Spinal cord (tissue), 10 donors: ENCODE measurements at places on chromosomes 16 and 17.

DNA sequence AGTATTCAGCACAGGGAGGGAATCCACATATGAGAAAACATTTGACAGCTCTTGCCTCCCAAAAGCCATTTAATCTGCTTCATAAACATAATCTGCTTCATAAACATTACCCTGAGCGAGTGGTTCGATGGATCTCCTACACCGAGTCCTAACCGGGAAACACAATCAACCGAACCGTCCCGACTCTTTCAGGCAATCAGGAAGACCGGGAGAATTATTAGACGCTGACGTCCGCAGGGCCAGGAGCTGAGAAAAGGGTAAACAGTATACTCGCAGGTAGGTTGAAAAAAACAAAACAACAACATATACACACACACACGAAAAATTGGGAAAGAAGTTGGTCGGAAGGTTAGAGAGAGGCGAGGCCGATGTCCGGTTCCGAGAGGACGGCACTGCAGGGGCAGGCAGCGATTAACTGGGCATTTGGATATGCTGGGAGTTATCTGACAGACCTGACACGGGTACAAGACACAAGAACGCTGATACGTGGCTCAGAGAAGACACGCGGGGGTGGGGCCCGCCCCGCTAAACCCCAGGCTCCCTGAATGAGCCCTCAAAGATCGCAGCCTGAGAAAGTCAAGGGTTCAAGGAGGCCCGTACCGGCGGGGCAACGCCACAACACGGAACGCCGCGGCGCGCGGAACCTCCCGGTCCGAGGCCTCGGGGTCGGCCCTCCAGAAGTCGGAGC lies 585 bp downstream of the AP1G1 start:
- DNase-seq: peak; percentile 10

DNA sequence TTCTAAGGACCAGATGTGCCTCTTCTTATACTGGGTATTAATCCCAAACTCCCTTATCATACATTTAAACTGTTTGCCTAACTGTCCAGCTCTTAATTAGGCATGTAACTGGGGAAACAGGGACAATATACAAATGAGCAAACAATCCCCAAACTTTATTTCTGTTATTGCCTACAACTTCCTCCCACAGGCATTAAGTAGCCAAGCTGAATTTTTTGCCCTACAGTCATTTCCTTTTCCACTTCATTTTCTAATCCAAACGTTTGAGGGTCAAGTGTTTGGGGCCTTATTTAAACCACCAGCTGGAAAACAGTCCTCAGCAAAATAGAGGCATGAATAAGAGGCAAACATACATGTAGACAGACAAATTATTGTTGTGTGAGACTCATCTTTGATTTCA lies 77.4 kb upstream of the CCL2 start:
- DNase-seq: no peak

GRCh38 chr17:5399767-5400166 lies 19.7 kb downstream of the NUP88 start:
- no peak for DNase-seq

DNA sequence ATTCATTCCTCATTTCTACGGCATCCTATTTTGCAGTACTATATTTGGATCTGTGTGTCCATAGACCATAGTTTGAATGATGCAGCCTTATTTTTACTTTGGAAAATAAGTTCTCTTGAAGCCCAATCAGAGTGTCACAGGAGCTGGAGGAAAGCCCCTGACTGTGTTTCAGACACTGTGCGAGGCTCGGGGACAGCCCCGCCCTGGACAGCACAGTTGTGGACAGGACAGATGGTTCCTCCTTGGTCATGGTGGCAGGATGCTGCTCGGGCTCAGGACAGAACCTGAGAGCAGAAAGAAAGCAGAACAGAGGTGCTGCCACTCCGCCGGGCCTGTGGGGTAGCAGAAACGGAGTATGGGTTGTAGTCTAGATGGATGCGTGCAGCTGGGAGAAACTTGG lies 22.9 kb downstream of the BANP start:
- DNase-seq: no peak

GRCh38 chr16:73304008-73304774 lies 256.3 kb upstream of the ZFHX3 start:
- DNase-seq: peak; percentile 95

DNA sequence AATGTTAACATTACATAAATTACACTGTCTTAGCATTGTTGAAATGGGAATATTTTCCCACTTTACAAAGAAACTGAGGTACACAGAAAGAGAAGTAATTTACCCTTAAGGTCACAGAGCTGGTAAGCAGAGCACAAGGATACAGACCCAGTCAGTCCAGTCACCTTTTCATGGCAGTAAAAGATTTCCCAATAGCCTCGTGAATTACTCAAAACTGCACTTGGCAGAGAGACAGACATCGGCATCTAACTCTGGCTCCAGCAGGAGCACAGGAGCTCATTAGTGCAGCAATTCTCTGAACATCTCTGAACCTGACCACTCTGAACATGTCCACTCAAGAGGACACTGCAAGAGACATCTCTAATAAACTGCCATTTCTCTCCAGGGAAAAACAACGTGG lies 3.1 kb downstream of the TEX2 start:
- no peak for DNase-seq

GRCh38 chr16:67177743-67178699 lies 5.7 kb downstream of the MATCAP1 start:
- peak; percentile 87 for DNase-seq

GRCh38 chr17:55317284-55317683 lies 52.5 kb downstream of the HLF start:
- DNase-seq: no peak

DNA sequence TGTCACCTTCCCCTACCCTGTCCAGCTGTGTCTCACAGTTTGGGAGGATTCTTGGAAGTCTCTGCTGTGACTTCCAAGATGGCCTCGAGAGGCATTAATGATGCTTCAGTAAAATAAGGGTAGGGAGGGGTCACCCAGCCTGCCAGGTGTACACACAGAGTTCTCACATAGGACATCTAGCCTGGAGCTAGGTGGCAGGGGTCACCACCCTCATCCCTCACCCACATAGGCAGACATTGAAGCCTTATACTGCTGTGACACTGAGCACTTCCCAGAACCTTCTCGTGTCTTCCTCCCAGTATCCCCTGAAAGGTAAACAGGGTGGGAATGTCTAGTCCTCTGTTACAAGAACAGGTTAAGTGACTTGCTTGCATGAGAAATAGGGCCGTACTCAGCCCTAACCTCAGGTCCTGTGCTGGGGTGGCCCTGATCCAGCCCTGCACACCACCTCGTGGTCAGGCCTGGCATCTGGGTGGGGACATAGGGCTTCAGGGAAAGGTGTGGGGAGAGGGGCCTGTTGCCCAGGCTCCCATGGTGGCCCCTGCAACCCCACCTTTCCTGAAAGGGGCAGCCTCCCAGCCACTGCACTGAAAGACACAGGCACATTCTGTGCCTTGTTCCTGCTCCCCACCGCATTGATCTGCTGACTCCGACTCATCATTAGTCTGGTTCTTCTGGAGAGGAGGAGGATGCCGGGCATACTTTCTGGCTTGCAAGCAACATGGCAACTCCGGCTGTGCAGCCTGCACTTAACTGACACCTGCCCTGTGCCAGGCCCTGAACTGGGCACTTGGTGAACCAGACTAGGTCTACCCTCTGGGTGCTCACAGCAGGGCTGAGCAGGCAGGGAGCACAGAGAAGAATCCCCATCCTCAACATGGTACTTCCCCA lies 3.6 kb upstream of the MMP15 start:
- no peak for DNase-seq

DNA sequence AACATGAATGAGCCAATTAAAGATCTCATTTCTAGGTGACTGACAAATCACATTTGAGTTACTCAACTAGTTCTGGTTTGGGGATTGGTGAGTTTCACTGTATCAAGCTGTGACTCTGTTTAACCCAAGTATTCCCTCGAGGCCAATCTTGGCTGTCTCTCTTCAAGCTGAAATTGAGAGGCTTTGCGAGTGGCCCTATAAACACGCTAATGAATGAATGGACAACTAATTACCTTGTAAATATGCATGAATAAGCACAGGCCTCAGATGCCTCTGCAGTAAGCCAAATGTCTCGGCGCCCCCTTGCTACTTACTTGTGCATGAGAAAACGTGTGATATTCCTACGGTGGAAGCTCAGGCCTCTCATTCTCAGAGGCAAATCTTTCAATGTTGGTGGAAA lies 450.3 kb upstream of the PSMD7 start:
- DNase-seq: peak; percentile 17

- no peak for DNase-seq
Observed at GRCh38 chr17:8212312-8213180, 2.2 kb upstream of the AURKB start.

GRCh38 chr17:63918305-63918704 lies 334 bp downstream of the GH1 start:
- no peak for DNase-seq

GRCh38 chr17:67059372-67059771 lies 15.0 kb downstream of the CACNG1 start:
- no peak for DNase-seq

GRCh38 chr16:77949445-77949844 lies 72.9 kb upstream of the CLEC3A start:
- no peak for DNase-seq

- no peak for DNase-seq
Observed at GRCh38 chr16:89633064-89633631, 19.7 kb downstream of the DPEP1 start.

GRCh38 chr16:67182288-67182687 lies 1.5 kb downstream of the MATCAP1 start:
- no peak for DNase-seq

DNA sequence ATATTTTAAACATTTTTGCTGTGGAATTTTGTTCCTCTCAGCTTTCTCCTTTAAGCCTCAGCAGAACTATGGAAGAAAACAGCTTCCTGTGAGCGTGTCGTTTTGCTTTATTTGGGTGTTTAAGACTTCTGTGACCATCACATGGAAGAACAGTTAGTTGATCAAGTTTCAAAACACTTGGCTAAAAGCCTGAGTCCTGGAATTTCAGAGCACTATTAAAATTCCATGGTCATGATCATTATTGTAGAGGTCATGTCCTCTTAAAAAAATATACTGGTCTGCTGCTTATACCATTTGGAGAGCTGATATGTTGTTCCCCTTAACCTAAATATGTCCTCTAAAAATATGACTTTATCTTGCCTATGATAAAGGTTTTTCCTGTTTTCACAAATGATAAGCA lies 12.6 kb upstream of the CDR2 start:
- no peak for DNase-seq

DNA sequence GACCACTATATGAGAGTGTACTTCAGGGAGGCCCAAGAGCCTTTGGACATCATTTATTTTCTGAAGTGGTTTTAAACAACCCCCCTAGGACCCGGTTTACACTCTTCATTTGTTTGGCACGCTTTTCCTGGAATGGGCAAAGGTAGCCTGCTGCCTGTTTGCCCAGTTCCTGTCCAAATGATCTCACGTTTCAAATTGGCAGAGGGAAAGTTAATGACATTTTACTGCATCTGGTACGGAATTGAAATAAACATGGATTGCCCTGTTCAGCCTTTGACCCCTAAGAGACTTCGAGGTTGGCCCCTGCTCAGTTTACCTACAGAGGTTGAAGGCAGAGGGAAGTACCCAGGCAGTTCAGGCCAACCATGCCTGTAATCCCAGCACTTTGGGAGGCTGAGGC lies 5.8 kb upstream of the RPRML start:
- no peak for DNase-seq

DNA sequence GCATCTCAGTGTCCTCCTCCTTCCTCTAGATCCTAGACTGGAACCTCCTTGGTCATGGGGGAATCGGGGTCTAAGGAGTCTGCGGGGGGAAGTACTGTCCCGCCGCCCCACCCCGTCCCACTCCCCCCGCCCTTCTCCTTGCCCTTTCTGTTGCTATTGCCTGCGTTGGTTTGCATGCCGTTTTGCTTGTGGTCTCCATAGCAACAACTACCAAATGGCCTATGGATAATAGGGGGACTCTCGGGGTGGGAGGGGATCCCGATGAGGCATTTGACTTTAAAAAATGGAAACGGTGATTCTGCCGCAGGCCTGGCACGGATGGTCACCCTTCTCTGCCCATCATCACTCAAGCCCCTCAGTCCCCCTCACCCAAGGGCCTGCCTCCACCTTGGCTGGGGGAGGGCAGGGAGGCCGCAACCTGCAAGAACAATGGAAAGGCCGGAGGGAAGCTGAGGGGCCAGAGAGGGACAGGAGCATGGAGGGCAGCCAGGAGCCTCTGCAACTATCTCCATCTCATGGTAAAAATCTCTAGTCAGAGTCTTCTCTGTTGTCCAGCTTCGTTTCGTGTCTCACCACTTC lies 231.4 kb upstream of the TNRC6C start:
- DNase-seq: peak; percentile 58

DNA sequence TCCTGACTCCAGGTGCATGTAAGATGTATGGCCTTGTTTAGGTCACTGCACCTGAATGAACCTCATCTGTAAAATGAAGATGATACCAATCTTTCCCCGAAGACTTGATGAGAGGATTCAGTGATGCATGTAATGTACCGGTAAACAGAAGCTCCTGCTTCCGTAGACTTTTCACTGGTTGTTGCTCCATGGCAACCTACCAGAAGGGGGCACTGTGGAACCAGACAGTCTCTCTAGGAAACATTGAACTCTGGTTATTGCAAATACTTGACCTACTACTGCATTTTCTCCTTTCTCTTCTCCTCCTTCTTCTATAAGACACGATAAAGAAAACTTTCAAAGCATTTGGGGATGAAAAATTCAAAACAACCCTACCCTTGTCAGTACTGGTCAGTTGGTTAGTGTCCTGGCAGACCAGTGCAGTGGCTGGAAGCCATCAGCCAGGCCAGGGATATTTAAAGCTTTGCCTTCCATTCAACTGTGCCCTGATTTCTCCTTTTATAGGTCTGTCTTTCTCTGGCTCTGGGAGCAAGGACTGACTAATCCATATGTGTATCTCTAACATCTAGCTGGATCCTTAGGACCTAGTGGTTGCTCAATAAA lies 667.4 kb upstream of the SALL1 start:
- no peak for DNase-seq

- peak; percentile 17 for DNase-seq
Observed at GRCh38 chr16:19555938-19556771, 652 bp downstream of the VPS35L start.

- DNase-seq: no peak
Observed at GRCh38 chr16:6977916-6978315, 354.7 kb upstream of the RBFOX1 start.
